Adrenal gland (tissue), 19 donors: ENCODE measurements at places on chromosomes 7 and 10.

DNA sequence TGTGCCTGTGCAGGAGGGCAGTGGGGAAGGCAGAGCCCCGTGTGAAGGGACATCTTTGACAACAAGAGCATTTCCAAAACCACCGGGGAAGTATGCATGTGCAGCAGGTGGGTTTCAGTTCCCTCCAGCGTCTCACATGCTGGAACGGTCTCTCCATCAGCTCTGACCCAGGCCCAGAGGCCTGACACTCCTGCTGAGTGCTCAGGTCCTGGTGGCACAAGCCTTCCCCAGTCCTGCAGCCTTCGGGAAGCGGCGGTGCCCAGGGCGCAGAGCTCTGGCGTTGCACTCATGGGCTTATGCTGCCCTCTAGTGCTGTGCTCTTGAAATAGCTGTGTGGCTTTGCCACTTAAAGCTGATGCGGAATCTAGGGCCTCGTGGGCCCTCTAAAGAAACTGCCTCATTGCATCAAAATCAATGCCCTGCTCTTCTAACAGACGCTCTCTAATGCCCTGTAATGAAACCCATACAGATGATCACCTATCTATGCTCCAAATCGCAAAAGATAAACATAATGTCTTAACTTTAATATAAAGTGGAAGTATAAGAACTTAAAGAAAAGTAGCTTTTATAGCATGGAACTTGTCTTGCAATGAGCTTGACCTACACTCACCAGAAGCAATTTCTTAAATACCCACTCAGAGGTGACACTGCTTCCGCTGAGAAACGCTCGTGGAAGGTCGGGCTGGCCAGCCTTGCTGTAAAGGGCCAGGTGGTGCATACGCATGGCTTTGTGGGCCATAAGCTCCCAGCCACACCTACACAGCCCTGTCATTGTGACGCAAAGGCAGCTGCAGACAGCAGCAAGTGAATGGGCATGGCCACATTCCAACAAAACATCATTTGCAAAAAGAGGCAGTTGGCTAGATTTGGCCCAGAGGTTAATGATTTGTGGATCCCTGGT lies 38.6 kb downstream of the CLRN3 start:
- DNase-seq = peak; percentile 56

- DNase-seq = no peak
Measured at GRCh38 chr10:93672890-93673289, 29.5 kb downstream of the FRA10AC1 start.

DNA sequence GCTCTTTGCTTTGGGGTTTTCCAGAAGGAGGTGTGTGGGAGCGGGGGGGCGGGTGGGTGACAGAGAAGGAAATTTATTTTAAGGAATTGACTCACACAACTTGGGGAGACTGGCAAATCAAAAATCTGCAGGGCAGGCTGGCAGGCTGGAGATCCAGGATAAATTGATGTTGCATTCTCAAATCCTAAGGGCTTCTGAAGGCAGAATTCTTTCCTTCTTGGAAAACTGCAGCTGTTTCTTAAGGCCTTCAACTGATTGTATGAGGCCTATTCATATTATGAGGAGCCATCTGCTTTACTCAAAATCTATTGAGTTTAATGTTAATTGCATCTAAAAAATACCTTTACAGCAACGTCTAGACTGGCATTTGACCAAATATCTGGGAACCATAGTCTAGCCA lies 1528.8 kb upstream of the LRRTM3 start:
- DNase-seq = no peak

DNA sequence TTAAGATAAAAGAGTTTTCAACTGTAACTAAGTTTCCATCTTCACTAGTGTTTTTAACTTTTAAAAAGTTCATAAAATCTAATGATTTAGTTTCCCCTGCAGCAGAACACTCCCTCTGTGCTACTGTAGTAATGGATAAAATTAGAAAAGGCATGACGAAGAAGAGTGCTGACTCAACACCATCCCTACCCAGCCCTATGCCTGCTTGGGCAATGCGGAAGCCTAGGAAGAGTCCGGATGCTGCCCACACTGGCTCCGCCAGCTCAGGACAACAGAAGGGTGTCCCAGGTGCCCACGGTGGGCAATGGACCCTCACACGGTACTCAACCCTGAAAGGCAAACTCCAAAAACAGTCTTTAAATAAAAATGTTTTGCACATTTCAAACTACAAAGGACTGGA lies 118.2 kb downstream of the LARP4B start:
- no peak for DNase-seq

DNA sequence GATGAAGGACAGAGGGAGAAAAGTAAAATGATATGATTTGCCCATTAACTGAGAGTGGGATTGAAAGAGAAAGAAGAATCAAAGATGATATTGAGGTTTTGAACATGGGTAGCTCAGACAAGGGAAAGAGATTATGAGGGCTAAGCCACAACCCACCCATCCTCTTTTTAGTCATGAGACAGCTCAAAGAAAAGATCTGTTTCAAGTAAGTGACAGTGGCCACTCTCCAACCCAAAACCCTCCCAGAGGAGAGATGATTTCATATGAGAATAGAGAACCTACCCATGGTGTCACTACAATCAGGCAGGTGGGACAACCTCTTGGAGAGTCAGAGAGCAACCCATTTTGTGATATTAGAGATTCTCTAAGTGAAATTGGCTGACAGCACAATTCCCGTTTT lies 32.2 kb downstream of the PLXNA4 start:
- DNase-seq = no peak

- DNase-seq = no peak
Measured at GRCh38 chr10:101672536-101672935, 22.4 kb downstream of the FBXW4 start.

- DNase-seq = no peak
Measured at GRCh38 chr7:158633055-158633956, 45.7 kb upstream of the PTPRN2 start.

DNA sequence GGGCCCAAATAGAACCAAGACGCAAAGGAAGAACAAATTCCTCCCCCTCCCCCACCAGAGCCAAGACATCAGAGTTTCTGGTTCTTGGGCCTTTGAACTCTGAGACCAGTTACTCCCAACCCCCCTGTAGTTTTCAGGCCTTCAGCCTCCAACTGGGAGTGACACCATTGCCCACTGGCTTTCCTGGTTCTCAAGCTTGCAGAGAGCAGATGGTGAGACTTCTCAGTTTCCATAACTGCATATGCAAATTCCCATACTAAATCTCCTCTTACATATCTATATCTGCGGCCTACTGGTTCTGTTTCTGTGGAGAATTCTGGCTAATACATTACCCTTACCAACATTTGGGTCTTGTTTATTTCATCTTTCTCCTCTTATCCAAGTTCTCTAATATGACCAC lies 762.9 kb downstream of the GRM8 start:
- DNase-seq = no peak

GRCh38 chr7:156309016-156309620 lies 331.5 kb upstream of the RNF32 start:
- no peak for DNase-seq

DNA sequence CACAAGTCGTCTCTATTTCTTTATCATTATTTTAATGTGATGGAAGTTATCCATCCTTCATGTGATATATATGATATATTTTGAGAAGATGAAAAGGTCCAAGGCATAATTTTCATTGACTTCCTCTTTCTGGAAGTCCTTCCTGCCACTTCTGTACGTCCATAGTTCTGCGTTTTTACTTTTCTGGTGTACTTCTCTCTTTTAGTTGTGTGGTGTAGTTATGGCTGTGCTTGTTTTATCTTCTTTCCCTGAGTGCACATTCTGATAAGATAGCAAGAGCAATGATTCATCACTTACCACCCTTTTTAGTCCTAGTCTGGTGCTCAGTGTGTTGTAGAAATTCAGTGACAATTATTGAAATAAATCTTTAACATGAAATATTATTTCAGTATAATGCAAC lies 231.3 kb upstream of the FERD3L start:
- DNase-seq = no peak

GRCh38 chr7:45033931-45034290 lies 33.9 kb downstream of the CCM2 start:
- peak; percentile 78 for DNase-seq

DNA sequence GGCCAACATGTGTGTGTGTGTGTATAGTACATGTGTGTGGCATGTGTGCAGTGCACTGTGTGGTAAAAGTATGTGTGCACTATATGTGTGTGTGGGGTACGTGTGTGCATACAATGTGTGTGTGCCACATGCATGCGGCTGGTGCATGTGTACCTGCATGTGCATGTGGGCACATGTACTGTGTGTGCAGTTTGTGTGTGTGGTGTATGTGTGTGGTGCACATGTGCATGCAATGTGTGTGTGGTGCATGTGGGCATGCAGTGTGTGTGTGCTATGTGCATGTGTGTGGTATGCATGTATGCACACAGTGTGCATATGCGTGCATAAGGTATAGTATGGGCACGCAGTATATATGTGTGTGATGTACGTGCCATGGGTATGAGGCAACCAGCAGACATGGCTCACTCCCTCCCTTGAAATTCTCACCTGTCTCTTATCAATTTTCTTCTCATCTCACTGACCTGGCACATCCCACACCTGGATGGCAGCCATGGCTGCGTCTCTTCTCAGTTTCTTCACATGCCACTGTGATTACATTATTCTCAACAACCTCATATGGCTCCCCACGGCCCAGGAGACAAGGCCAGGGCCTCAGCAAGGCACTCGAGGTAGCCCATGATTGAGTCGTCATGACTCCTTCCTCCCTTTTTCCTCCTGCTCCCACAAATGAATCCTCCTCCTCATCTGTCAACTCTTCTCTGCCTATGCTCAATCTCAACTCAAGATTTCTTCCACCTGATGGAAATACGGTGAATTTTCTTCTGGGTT lies 57.0 kb downstream of the NUDCD3 start:
- no peak for DNase-seq

DNA sequence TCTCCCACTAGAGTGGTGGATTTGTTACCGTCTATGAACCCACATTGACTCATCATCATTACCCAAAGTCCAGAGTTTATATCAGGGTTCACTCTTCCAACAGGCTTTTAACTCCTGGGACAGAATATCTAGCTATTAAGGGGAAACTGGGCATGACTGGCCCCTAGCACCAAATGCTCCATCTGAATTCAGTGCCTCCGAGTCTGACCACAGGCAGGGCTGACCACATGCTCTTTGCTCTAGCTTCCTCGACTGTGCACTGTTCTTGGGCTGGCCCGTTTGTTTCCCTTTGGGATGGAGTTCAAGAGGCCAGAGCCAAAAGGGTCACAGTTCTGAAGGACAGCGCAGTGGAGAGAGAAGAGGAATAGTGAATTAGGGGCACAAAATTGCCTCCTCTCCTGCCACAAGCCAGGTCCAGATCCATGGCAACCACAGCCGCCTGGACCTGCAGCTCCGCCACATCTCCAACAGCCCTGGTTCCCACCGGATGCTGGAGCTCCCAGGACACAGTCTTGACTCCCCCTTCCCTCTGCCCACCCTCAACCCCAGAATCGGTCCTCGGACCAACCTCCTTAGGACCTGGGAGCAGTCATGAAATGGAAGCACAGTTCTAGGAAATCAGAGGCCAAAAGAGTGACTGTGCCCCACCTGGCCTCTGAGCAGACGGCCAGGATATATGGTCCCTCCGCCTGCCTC lies 16.2 kb downstream of the CAMK2G start:
- no peak for DNase-seq

DNA sequence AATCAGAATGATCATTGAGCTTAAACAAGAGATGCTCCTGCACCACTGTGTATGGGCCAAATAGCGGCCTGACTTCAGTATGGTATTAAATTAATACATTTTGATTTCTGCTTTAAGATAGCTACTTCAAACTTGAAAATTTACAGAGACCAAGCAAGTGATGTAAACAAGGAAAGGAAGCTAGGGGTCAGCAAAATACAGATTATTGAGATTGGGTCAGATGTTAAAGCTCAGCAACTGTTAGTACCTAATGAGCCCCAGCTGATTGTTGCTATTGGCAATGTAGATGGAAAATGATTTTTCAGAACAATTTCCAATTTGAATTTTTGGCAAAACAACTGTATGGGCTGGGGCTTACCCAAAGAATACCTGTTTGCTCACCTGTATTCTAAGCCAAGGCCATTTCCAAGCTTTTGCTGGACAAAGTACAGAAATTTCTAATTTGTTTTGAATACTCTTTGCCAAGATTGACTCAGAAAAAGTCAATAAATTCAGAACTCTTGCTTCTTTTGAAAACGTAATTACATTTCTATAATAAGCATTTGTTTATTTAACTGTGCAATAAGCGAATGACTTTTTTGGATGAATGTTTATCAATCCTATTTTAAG lies 23.0 kb upstream of the DLD start:
- no peak for DNase-seq

DNA sequence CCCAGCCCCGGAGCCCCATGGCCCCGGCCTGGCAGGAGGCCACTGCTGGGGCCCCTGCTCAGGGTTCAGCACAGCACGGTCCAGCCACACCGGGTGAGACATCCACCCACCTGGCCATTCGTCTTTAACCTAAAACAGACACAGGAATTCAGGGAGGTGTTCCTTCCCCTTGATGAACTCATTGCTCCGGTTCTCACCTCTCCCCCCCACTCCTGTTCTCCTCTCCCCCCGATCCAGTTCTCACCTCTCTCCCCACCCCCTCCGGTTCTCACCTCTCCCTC lies 129.8 kb downstream of the DIP2C start:
- no peak for DNase-seq

DNA sequence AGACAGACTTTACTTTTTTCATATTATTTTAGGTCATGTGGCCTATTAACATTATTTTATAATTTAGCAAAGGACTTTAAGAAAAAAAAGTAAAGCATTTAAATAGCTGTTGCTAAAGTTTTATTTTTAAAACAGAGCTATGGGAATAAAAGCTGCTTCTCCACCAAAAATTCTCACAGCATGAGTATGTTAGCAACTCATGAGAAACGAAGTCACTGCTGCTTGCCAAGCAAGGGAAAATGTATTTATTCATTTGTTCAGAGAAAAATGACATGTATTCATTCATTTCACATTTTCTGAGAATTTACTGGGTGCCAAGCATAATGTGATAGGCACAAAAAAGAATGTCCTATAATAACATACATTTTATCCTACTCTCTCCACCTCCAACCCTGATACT lies 5.1 kb downstream of the LRRC72 start:
- no peak for DNase-seq

DNA sequence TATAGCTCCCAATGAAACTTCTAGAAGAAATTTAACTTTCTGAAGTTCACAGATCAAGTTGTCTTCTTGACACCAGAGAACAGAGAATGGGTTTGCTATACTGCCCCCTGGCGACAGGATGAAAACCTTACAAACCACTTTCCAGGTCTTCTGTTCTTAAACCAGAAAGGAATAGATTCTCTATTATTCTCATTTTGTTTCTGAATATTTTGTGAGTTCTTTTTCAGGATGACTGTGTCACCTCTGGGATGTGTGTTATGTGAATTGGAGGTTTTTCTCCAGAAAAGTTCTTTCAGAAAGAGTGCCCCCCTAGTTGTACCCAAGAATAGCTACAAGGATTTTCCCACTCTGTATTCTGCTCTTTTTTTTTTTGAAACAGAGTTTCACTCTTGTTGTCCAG lies 6.3 kb downstream of the IFT22 start:
- DNase-seq = peak; percentile 32

DNA sequence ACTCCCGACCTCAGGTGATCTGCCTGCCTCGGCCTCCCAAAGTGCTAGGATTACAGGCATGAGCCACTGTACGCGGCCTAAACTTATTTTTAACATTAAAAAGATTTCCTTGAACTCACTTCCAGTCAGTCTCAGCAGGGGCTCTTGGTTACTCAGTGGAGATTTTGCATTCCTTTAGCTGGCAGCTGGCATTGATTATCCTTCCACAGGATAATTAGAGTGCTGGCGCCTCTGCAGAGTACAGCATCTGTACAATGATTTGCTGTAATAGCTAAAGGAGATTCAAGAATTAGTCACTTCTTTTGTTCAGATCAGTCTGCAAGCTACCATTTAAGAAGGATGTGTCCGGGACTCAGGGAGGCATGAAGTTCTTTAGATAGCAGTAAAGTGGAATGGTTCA lies 125.0 kb upstream of the NPY start:
- DNase-seq = no peak
